ENCODE measurements at places on chromosomes 5 and 9. TPM values are rescaled to one million over a fixed set of nuclear protein-coding genes. Genes with fewer than 3 reads are reported as not detected.

DNA sequence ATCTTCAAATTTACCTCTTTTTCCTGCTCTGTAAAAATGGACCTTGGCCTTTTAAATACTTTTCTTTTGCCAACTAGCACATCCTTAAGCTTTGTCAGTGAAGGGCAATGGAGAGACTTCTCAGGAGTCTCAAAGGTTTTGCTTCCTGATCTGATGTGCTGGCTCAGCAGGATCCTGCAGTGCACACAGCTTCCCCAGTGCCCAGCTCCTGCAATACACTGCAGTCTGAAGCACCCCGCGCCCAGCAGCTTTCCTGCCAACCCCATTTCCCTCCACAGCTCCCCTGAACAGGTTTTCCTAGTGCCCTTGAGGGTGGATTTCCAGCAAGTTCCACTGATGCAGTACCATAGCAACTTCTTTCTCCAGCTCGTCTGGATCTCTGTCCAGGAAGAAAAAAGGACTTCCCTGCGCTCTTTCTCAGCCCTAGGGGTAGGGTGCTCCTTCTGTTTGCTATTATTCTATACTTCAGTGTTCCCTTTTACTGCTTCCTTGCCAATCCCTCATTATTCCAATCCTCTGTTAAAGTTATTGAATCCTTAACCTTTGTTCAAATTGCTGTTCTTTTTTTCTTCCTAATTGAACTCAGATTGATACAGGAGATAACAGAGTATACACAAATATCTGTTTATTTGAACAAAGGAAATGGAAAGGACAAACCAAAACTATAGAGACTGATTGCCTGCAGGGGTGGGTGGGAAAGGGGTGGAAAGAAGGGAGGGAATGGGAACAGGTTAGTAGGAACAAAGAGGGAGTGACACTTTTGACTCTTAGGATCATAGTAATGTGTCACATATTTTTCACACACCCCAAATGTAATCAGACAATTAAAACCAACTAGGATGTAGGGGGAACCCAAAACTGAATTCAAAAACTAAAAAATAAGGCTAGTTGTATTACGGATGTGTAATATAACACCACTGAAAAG is 8.5 kb downstream of the SNAPC3 start:
- no peak overlapping the region for H3K4me3 ChIP-seq
- H3K27me3 ChIP-seq = no peaks in the 10 kb centered on the region
- H3K4me1 ChIP-seq = peaks cover 40% of the 10 kb centered on the region
- no peaks in the 10 kb centered on the region for H3K36me3 ChIP-seq
- no peak overlapping the region for H3K27ac ChIP-seq

DNA sequence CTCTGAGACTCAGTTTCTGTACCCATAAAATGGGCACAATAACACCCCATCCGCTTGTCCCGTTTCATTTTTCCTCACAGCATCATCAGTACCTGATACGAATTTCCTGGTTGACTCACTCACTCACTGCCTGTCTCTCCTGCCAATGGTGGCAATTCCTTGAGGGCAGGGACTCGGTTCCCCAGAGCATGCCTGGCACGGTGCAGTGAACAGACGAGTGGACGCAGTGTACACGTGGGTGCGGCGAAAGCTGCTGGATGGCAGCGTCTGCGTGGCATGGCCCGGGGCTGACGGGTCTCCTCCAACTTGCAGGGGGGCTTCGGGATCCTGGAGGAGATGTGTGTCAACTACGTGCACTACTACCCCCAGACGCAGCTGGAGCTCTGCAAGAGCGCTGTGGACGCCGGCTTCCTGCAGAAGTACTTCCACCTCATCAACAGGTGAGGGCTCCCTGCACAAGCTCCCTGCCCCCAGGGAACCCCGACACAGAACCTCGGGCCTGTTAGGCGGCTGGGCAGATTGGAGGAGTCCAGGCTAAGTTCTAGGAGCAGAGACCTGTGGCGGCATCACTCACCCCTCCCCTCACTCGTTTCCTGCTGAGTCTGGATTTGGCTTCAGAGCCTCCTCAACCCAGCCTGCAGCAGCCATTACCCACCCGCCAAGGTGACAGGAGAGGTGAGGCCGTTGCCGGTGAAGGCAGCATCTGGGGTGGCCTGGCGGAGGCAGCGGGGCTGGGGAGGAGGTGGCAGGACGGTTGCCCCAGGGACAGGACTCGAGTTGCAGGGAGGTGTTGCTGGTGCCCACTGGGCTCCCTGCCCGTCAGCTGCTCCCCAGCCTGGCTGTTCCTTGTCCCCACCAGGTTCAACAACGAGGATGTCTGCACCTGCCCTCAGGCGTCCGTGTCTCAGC is 20.3 kb downstream of the DBH start:
- peaks cover 12% of the 10 kb centered on the region for H3K27me3 ChIP-seq
- DNase-seq = no peak
- no peaks in the 10 kb centered on the region for H3K36me3 ChIP-seq
- H3K4me3 ChIP-seq = no peak overlapping the region
- H3K27ac ChIP-seq = no peak overlapping the region
- no peaks in the 10 kb centered on the region for H3K4me1 ChIP-seq

TMEM171 gene
- 0.51 TPM for total RNA-seq

S100Z gene
- 2.8 TPM for total RNA-seq

DNA sequence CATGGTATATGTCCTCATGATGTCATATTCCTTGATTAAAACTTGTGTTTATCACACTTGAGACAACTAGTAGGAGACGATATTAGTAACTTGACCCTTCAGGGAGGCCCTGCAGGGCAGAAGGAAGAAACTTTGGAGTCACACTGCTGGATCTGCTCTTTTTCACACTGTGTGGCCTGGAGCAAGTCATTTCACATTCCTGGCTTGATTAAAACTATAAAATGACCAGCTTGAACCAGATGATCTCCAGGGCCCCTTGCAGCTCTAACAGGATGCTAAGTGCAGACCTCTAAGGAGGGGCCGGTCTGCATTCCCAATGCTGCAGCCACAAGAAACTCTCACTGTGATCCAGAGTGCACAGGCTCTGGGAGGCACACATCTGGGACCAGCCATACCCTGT is 146.4 kb upstream of the ZNF366 start:
- H3K4me1 ChIP-seq = no peaks in the 10 kb centered on the region
- no peak for DNase-seq
- H3K27ac ChIP-seq = no peak overlapping the region
- no peaks in the 10 kb centered on the region for H3K27me3 ChIP-seq
- no peak overlapping the region for H3K4me3 ChIP-seq
- no peaks in the 10 kb centered on the region for H3K36me3 ChIP-seq

IL4 gene
- total RNA-seq = not detected

GRCh38 chr5:64883912-64884311 is 115.2 kb downstream of the CWC27 start:
- H3K27ac ChIP-seq = no peak overlapping the region
- no peak for DNase-seq
- H3K27me3 ChIP-seq = no peaks in the 10 kb centered on the region
- H3K4me3 ChIP-seq = no peak overlapping the region
- no peaks in the 10 kb centered on the region for H3K4me1 ChIP-seq

SMIM33 gene
- total RNA-seq = not detected

DNA sequence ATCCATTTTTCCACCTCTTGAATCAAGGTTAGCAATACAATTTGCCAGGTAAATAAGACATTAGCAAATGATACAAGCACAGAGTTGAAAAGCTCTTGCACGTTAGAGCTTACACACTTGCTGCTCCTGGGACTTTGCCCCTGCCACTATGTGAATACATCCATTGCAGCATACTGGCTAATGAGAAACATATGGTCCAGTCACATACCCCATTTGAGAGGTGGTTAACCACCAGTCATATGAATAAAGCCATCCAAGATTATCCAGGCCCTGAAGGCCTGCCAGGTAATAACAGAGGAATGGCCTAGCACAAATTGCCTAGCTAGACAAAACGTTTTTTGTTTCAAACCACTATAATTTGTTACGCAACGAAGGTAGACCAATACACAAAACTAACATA is 45.8 kb upstream of the FTMT start:
- no peak overlapping the region for H3K27ac ChIP-seq
- DNase-seq = no peak
- H3K4me3 ChIP-seq = no peak overlapping the region
- no peaks in the 10 kb centered on the region for H3K36me3 ChIP-seq

RXRA gene
- 114 TPM for total RNA-seq

GNG10 gene
- total RNA-seq = 61.7 TPM

- no peaks in the 10 kb centered on the region for H3K4me1 ChIP-seq
- H3K4me3 ChIP-seq = no peak overlapping the region
- no peaks in the 10 kb centered on the region for H3K27me3 ChIP-seq
- H3K27ac ChIP-seq = no peak overlapping the region
These were observed 56.7 kb upstream of the GCNT4 start for GRCh38 chr5:75108931-75109596.

DNA sequence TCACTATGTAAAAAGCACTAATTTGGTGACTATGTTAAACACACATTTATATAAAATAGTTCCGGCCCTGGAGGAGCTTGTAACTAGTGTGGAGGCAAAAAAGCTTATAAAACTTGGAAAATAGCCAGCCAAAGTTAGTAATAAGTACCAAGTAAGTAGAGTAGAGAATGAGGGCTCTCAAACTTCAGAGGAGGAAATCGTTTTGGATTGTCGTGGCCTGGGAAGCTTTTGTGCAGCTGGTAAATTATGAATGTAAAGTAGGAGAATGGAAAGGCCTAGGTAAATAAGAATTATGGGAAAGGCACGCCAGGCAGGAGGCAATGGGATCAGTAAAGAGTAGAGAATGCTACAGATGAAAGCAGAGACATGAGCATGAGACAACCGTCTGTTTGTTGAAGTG is 832.7 kb upstream of the ZNF608 start:
- H3K4me1 ChIP-seq = no peaks in the 10 kb centered on the region
- H3K36me3 ChIP-seq = no peaks in the 10 kb centered on the region
- no peaks in the 10 kb centered on the region for H3K27me3 ChIP-seq
- no peak overlapping the region for H3K27ac ChIP-seq
- H3K4me3 ChIP-seq = no peak overlapping the region

PCDHA8 gene
- total RNA-seq = 0.18 TPM

PTBP3 gene
- total RNA-seq = 36.3 TPM

DNA sequence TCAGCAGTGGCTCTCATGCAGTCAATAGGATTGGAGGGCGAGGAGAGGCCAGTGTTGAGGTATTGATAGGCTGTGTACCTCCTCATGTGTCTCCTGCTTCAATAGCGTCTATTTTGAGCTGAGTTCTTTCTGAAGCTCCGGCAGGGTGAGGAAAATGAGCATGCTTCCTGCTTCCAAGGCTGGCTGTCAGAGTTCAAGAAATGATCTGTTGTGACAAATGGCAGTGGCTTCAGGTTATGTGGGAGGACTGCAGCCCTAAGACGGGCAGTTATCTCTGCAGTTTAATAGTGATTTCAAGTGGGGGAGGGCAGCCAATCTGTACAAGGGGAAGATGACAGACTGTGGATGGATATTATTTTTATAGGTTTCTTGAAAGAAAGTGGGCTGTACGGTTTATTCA is 54.0 kb upstream of the CXCL14 start:
- no peak overlapping the region for H3K4me3 ChIP-seq
- no peaks in the 10 kb centered on the region for H3K4me1 ChIP-seq
- H3K27me3 ChIP-seq = no peaks in the 10 kb centered on the region
- DNase-seq = no peak
- no peaks in the 10 kb centered on the region for H3K36me3 ChIP-seq

DNA sequence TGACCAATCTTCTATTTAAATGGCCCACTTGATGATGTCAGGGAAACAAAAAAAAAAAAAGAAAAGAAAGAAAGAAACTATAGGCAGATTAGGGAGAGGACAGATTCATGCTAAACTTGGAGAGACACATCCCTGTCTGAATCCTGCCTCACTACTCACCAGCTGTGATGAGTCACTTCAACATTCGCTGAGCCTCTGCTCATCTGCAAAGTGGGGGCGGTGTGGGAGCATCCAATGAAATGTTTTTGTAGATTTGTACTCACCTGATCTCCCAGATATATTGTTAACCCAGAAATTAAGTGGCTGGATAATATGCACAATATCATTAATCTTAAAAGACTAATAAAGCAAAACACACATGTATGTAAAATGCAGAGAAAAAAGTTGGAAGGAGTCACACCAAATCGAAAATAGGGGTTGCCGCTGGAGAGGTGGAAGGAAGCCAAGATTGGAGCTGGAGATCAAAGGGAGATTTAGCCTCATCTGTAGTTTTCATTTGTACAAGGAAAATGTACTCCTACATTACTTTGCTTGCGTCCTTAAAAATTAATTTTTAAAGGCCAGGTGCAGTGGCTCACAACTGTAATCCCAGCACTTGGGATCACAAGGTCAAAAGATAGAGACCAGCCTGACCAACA is 17.0 kb upstream of the ERGIC1 start:
- H3K4me3 ChIP-seq = no peak overlapping the region
- H3K27ac ChIP-seq = no peak overlapping the region
- H3K27me3 ChIP-seq = no peaks in the 10 kb centered on the region
- no peaks in the 10 kb centered on the region for H3K36me3 ChIP-seq
- peak; percentile 78 for DNase-seq
- H3K4me1 ChIP-seq = peaks cover 10% of the 10 kb centered on the region

DNA sequence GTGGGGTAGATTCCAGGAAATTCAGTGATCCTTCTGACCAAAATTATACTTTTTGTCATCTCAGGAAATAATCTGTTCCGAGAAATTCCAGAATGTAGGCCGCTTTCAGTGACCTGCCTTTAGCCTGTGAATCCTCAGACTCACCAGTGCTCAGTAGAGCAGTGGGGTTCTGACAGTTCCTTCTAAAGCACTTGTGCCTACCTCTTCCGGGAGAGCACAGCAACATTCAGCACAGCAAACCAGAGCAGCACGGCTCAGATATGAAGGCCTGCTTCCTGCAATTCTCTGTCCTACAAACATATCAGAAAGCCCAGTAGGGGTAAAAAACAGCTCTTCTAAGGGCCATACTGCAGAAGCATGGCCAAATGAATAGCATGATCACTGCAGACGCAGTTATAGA is 15.0 kb downstream of the FANCC start:
- DNase-seq = no peak
- H3K27me3 ChIP-seq = no peaks in the 10 kb centered on the region
- H3K4me1 ChIP-seq = no peaks in the 10 kb centered on the region
- H3K4me3 ChIP-seq = no peak overlapping the region
- no peaks in the 10 kb centered on the region for H3K36me3 ChIP-seq

TRIM36 gene
- total RNA-seq = 4.3 TPM

KCNIP1 gene
- 0.14 TPM for total RNA-seq

DNA sequence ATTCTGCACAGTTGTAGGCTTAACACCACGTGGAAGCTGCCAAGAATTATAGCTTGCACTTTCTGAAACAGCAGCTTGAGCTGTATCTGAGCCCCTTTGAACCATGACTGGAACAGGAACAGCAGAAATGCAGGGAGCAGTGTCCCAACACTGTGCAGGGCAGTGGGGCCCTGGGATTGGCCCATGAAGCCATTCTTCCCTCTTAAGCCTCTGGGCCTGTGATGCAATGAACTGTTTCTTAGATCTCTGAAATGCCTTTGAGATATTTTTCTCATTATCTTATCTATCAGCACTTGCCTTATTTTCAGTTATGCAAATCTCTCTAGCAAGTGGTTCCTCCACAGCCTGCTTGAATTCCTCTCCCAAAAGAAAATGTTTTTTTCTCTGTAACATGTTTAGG is 87.0 kb upstream of the MTAP start:
- no peaks in the 10 kb centered on the region for H3K36me3 ChIP-seq
- no peak overlapping the region for H3K27ac ChIP-seq
- no peaks in the 10 kb centered on the region for H3K4me1 ChIP-seq

OR1J2 gene
- total RNA-seq = not detected

- no peaks in the 10 kb centered on the region for H3K36me3 ChIP-seq
- no peak overlapping the region for H3K4me3 ChIP-seq
- no peaks in the 10 kb centered on the region for H3K4me1 ChIP-seq
- H3K27ac ChIP-seq = no peak overlapping the region
- DNase-seq = no peak
- no peaks in the 10 kb centered on the region for H3K27me3 ChIP-seq
These were observed 9.2 kb downstream of the WNT8A start for GRCh38 chr5:138093036-138093435.

GRCh38 chr5:107263387-107264018 is 407.2 kb downstream of the EFNA5 start:
- H3K4me3 ChIP-seq = no peak overlapping the region
- no peaks in the 10 kb centered on the region for H3K27me3 ChIP-seq
- no peak overlapping the region for H3K27ac ChIP-seq
- no peaks in the 10 kb centered on the region for H3K36me3 ChIP-seq
